Naive thymus-derived CD8-positive, alpha-beta T cell (primary cell): ENCODE measurements at places on chromosomes 16 and 17. TPM values are rescaled to one million over a fixed set of nuclear protein-coding genes. Genes with fewer than 3 reads are reported as not detected.

GRCh38 chr16:89695086-89695874, 6.2 kb downstream of the SPATA2L start:
- no peak overlapping the region for H3K27ac ChIP-seq
- no peak overlapping the region for H3K4me3 ChIP-seq
- H3K4me1 ChIP-seq: peaks cover 4% of the 10 kb centered on the region
- no peak for DNase-seq

DNA sequence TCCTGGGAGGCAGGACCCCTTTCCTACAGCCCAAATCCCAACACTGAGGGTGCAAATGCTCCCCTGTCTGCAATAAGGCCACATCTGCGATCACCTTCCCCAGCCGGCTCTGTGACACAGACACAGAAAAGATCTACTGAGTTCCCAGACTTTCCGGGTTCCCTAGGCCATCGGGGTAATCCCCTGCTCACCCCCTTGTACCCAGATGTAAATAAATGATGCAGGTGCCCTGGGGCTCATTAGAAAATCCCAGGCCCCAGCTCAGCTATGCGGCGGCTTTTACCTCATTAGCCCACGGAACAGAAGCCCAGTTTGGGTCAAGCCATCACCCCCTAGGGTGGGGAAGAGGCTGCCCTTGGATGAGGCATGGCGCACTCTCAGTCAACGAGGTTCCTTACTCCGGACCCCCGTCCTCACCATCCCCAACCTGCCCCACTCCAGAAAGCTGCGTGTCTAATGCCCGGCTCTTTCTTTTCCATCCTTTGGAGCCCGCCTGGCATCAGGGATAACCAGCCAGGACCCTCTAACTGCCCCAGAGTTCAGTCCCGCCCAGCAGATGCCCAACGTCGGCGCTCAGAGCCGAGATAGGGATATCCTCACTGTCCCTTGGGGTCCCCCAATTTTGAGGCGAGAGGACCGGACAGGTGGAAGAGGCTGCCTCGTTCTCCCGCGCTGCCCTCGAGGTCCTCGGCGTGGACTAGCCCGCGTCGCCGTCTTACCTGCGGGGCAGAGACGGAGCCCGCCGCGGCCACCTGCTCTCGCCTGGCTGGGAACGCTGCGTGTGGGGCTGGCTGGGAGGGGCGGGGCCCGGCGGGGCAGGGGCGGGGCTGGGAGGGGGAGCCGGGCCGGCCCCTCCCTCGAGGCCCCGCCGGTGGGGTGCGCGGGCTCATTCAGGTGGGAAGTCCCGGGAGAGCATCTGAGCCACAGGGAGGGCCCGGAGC, at the start of gene ZNF385C:
ZNF385C (minus strand) TSS at position 783 of the 941 bp plus-strand sequence. CDS start 35,417 bp downstream, outside the sequence.
- no peak within 1 kb of the TSS for H3K27ac ChIP-seq
- H3K4me3 ChIP-seq: peak within 1 kb of the TSS; percentile 40
- peaks cover 32% of the 10 kb centered on the region for H3K27me3 ChIP-seq
- no peak for DNase-seq

GRCh38 chr17:28883967-28884702, 13.4 kb downstream of the FLOT2 start:
- no peaks in the 10 kb centered on the region for H3K27me3 ChIP-seq
- H3K4me3 ChIP-seq: no peak overlapping the region
- H3K4me1 ChIP-seq: peaks cover 19% of the 10 kb centered on the region

- DNase-seq: no peak
- H3K4me3 ChIP-seq: no peak overlapping the region
- H3K36me3 ChIP-seq: no peaks in the 10 kb centered on the region
- H3K4me1 ChIP-seq: no peaks in the 10 kb centered on the region
- no peak overlapping the region for H3K27ac ChIP-seq
- no peaks in the 10 kb centered on the region for H3K27me3 ChIP-seq
Measured at GRCh38 chr16:81384006-81384405, 60.6 kb upstream of the CMIP start.

- H3K27me3 ChIP-seq: no peaks in the 10 kb centered on the region
- H3K4me3 ChIP-seq: peak overlapping the region; percentile 90
- H3K27ac ChIP-seq: peak overlapping the region; percentile 97
- H3K4me1 ChIP-seq: peaks cover 52% of the 10 kb centered on the region
Measured at GRCh38 chr17:64130559-64131001, 636 bp upstream of the ERN1 start.

The PNMT gene
- 0.91 TPM for total RNA-seq

DNA sequence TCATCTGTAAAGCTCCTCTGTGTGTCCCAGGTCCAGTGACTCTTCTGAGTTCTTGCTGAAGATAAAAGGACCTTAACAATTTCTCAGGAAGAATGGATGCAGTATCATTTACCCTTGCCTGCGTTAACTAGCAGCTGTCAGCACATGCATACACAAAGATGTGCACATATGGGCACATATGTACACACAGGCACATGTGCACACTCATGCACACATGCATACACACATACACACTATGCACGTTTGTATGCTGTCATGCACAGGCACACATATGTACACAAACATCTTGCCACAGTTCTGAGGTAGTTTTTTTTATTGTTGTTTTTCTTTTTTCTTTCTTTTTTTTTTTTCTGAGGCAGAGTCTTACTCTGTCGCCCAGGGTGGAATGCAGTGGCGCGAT, 24.9 kb downstream of the GP2 start:
- no peak overlapping the region for H3K27ac ChIP-seq
- H3K36me3 ChIP-seq: no peaks in the 10 kb centered on the region
- H3K4me1 ChIP-seq: no peaks in the 10 kb centered on the region
- no peak overlapping the region for H3K4me3 ChIP-seq

GRCh38 chr17:35189291-35189690, 4.9 kb downstream of the SLC35G3 start:
- no peaks in the 10 kb centered on the region for H3K27me3 ChIP-seq
- H3K4me1 ChIP-seq: peaks cover 83% of the 10 kb centered on the region
- peaks cover 3% of the 10 kb centered on the region for H3K36me3 ChIP-seq
- peak overlapping the region; percentile 79 for H3K4me3 ChIP-seq
- no peak for DNase-seq
- H3K27ac ChIP-seq: peak overlapping the region; percentile 87

- H3K4me1 ChIP-seq: peaks cover 20% of the 10 kb centered on the region
- peak within 1 kb of the TSS; percentile 95 for H3K27ac ChIP-seq
- H3K36me3 ChIP-seq: no peaks in the 10 kb centered on the region
- peak within 1 kb of the TSS; percentile 88 for H3K4me3 ChIP-seq
- no peaks in the 10 kb centered on the region for H3K27me3 ChIP-seq
- peak; percentile 82 for DNase-seq
Measured at GRCh38 chr16:5033256-5034166, at the start of gene NAGPA. NAGPA (minus strand) TSS chr16:5033935; CDS start chr16:5033914, 21 bp downstream.

- no peak overlapping the region for H3K27ac ChIP-seq
- no peaks in the 10 kb centered on the region for H3K36me3 ChIP-seq
- H3K4me1 ChIP-seq: no peaks in the 10 kb centered on the region
- DNase-seq: no peak
- no peaks in the 10 kb centered on the region for H3K27me3 ChIP-seq
- H3K4me3 ChIP-seq: no peak overlapping the region
Measured at GRCh38 chr17:65886315-65887245, 305.4 kb downstream of the CEP112 start.

The CD2BP2 gene
- 62.9 TPM for total RNA-seq

The TK2 gene
- 8.7 TPM for total RNA-seq

The PYY gene
- not detected for total RNA-seq

DNA sequence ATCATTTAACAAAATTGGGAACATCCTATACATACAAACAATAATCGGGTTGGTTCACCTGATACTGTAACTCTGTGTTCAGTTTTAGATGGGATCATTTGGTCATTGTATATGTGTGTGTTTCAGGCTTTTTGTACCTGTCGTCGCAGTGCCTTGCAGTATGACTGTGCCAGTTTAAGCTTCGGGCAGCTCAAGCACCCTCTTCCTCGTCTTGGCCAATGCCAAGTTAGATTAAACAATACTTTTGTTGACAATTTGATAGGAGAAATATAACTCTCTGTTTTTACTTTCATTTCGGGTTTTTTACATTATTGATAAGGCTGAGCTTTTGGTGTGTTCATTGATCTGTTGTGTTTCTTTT, 37.0 kb upstream of the ARHGAP17 start:
- peak overlapping the region; percentile 55 for H3K4me3 ChIP-seq
- DNase-seq: no peak
- no peaks in the 10 kb centered on the region for H3K27me3 ChIP-seq
- H3K4me1 ChIP-seq: peaks cover 51% of the 10 kb centered on the region

DNA sequence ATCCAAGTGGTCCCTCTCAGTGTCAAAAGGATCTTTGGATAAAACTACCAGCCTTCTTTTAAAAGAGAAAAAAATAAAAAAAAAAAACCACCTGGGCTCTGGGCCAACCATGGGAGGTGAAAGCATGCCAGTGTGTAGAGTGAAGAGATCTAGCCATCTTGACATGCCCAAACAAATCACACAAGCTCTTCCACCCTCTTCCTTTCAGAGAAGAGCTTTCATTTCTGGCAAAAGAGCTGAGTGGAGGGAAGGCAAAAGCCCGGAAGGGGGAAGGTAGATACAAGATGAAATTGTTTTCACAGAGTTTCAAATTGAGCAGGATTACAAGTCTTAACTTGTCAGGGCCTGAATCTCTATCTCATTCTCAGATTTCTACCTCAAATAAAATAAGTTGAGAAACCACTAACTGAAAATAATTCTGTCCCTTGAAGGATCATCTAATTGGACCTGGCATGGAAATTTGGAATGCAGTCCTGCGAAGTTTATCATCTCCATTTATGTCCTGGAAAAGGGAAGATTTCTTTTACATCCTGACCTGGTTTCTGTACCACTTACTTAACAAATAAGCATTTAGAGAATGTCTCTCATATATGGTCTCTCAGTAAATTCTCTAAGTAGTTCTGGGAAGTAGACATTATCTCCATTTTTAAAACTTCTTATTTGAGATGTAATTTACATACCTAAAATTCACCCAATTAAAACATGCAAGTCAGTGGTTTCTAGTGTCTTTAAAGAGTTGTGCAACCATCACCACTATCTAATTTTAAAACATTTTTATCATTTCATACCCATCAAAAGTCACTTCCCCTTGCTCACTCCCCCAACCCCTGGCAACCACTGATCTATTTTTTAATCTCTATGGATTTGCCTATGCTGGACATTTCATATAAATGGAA, 93.7 kb downstream of the TANGO6 start:
- H3K27ac ChIP-seq: no peak overlapping the region
- no peaks in the 10 kb centered on the region for H3K4me1 ChIP-seq

DNA sequence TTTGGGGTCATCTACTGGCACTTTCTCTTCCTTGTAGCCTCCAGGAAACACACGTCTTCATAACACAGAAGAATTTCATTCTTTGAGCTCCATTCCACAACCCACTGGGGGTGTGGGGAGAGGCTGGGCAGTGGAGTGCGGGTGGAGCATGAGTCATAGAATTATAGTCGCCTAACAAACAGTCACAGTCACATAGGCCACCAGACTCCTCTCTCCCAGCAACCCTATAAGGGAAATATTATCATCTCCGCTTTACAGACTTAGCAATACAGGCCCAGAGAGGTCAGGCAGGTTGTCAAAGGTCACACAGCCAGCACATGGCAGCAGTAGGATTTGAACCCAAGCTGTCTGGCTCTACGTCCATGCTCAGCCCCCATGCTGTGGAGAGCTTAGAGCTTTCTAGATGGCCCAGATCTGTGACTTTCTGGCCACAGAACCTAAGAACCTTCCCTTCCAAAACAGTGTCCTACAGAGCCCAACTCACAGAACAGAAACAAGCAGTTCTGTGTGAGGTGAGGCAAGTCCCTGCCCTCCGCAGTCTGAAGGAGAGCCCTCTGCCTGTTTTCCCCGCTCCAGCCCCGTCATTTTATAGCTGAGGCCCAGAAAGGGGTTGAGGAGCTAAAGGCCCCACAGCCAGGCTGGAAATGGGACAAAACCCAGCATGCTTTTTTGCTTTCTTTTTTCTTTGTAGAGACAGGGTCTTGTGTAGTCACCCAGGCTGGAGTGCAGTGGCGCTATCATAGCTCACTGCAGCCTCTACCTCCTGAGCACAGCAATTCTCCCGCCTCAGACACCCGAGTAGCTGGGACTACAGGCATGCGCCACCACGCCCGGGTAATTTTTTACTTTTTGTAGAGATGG, 10.7 kb upstream of the LITAF start:
- H3K4me1 ChIP-seq: peaks cover 31% of the 10 kb centered on the region
- H3K27ac ChIP-seq: peak overlapping the region; percentile 63
- H3K27me3 ChIP-seq: no peaks in the 10 kb centered on the region
- no peak for DNase-seq
- no peaks in the 10 kb centered on the region for H3K36me3 ChIP-seq

DNA sequence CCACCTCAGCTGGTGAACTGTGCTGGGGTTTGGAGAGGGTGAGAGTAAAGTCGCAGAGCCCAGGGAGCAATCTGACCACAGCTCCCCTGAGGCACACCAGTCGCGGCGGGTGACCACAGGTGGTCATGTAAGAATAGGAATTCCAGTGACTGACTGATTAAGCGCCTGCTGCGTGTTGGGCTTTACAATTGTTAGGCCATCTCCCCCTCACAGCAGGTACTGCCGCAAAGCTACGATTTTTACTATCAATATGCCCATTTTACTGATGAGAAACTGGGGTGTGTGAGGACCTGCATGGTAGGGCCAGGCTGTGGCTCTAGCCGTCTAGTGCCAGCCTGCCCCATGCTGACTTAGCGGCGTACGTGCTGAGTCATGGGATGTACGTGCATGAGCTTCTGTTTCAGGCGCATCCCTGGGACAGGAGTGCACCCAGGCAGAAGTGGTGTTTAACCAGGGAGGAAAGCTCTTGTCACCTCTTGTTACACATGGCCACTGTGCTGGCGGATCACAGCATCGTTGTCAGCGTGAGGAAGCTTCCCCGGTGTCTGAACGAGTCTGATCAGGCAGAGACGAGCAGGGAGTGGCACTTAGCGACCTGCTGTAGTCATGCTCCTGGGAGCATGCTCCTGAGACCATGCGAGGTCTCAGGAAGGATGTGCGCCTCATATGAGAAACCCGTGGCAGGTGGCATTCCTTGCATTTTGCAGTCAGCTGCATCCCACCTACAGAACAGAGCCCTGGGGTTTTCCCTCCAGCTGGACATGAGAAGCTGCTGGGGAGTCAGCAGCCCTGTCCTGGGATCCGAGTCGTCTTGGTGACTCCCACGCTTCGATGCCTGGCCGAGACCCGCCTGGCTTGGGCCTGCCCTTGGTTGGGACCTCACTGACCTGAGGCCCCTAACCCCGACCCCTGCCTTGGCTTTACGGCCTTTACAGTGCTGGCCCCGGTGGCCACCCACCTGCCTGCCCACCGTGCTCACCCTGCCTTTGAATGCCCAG, 163.7 kb upstream of the CHMP6 start:
- peaks cover 24% of the 10 kb centered on the region for H3K4me1 ChIP-seq
- H3K4me3 ChIP-seq: no peak overlapping the region
- DNase-seq: no peak
- peaks cover 23% of the 10 kb centered on the region for H3K36me3 ChIP-seq
- no peaks in the 10 kb centered on the region for H3K27me3 ChIP-seq

DNA sequence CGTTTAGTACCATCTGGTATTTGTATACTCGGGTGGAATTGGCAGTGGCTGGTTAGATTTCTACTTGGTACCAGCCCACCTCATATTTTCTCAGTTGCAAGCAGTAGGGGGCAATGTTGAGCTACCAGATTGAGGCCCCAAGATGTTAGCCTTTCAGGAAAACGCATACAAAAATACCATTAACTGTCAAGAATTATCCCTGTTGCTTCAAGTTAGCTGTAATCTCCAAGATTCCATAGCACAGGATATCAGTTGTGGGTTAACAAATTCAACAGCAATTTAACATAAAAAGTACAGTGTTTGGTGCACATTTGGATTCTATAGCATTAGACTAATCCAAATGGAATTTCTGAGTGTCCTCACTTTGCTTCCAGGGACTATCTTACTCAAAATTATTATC, 188.2 kb downstream of the FTO start:
- DNase-seq: peak; percentile 2
- no peaks in the 10 kb centered on the region for H3K4me1 ChIP-seq
- no peak overlapping the region for H3K27ac ChIP-seq
- no peaks in the 10 kb centered on the region for H3K27me3 ChIP-seq
- no peak overlapping the region for H3K4me3 ChIP-seq
- peaks cover 39% of the 10 kb centered on the region for H3K36me3 ChIP-seq
